ENCODE measurements at places on chromosomes 5 and 9.

GRCh38 chr5:54249210-54250028, 61.0 kb downstream of the ARL15 start:
- DNase-seq = no peak

- DNase-seq = peak; percentile 22
Observed at GRCh38 chr9:87445646-87446045, 52.0 kb upstream of the DAPK1 start.

GRCh38 chr9:99146574-99146973, 41.7 kb downstream of the TGFBR1 start:
- no peak for DNase-seq

- peak; percentile 55 for DNase-seq
Observed at GRCh38 chr9:127122176-127123063, at the start of gene ANGPTL2. Gene ANGPTL2, minus strand, starts transcription at chr9:127122635. Its CDS starts 13,904 bp downstream, at chr9:127108731.

GRCh38 chr9:131273856-131274673, 2.2 kb downstream of the FAM78A start:
- DNase-seq = no peak

- DNase-seq = no peak
Observed at GRCh38 chr5:138719811-138720210, 33.4 kb upstream of the CTNNA1 start.

DNA sequence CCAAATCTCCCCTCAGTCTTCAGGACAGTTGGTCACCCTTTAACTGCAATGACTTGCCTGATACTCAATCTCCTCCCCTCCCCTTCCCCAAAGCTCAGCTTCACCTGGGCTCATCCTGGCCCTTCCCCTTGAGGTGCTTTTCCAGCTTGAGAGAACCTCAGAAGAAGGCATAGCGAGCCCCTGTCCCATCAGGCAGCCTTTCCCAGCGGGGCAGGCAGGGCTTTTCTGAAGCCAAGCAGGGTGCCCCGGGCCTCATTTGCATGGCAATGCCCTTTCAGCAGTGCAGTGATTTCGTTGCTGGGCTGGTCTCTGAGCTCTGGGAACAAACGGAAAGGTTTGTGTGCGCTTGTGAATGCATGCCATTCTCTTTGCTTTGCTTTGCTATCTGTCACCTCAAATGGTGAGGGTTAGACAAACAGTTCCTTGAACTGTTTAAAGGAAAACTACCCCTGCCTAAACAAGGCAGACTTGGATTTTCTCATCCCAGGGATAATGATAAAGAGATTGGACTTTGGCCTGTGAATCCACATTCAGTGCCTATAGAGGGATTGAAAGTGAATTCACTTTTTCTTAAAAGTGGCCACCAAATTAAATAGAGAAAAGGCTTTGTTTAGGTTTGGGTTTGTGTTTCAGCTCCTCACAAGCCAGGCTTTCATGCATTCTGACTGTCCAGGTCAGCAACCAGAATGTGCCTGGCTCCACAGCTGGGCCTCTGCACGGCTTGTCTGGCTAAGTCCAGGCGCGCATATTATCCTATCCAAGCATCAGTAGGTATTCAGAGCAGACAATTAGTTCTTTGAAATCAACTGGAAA, 165.3 kb downstream of the ZNF608 start:
- DNase-seq = no peak

DNA sequence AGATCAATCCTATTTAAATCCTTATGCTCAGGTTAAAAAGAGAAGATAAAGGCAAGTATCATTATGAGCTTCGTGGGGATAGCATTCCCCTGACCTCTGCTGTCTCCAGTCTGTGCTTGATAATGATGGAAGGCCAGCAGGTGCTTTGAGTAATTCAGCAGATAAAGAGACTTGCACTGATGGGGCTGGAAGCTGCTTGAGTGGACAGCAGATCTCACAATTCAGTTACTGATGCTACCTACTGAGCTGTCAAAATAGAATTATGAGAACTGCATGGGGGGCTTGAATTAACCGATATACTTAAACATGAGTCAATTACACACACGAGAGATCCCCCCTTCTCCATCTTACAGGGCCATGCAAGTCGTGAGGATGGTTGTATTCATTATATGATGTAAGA, 107.7 kb upstream of the GPR151 start:
- DNase-seq = no peak

GRCh38 chr9:77945798-77946197, 85.8 kb downstream of the GNAQ start:
- DNase-seq = no peak

- no peak for DNase-seq
Observed at GRCh38 chr5:74631081-74631953, 9.2 kb downstream of the ENC1 start.

- peak; percentile 2 for DNase-seq
Observed at GRCh38 chr5:14728459-14728938, 64.0 kb downstream of the OTULIN start.

GRCh38 chr5:83864652-83865051, 144.0 kb upstream of the HAPLN1 start:
- no peak for DNase-seq

DNA sequence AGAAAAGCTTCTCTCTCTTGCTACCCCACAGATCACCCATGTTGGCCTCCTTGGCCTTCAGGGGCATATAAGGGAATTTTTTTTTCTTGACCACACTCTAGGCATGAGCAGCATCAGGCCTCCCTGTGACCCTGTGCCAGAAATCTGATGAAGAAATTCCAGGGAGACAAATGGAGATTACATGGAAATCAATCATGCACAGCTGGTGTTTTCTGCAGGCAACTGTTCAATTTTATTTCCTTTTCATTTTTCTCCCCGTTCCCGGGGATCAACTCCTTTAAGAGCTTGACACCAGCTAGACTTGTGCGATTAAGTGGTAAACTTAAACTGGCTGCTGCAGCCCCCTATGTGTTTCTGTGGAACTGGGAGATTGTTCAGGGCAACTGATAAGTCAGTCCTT, 59.3 kb downstream of the GALNT10 start:
- no peak for DNase-seq

- DNase-seq = no peak
Observed at GRCh38 chr5:123827811-123828210, 315.8 kb downstream of the CSNK1G3 start.

GRCh38 chr9:37968228-37968701, 64.3 kb upstream of the SLC25A51 start:
- DNase-seq = no peak

DNA sequence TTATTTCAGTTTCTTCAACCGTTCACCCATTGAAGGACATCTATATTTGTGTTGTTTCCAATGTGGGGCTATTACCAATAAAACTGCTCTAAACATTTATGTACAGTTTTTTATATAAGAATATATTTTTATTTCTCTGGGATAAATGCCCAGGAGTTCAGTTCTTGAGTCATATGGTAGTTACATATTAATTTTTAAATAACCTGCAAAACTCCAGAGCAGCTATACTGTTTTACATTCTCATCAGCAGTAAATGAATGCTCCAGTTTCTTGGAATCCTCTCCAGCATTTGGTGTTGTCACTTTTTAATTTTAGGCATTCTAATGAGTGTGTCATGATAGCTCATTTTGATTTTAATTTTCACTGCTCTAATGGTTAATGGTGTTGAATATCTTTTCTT, 36.2 kb downstream of the CDK7 start:
- DNase-seq = no peak

- DNase-seq = no peak
Observed at GRCh38 chr9:4464911-4465513, 25.3 kb upstream of the SLC1A1 start.

GRCh38 chr9:134418354-134418753, 92.1 kb downstream of the RXRA start:
- no peak for DNase-seq

DNA sequence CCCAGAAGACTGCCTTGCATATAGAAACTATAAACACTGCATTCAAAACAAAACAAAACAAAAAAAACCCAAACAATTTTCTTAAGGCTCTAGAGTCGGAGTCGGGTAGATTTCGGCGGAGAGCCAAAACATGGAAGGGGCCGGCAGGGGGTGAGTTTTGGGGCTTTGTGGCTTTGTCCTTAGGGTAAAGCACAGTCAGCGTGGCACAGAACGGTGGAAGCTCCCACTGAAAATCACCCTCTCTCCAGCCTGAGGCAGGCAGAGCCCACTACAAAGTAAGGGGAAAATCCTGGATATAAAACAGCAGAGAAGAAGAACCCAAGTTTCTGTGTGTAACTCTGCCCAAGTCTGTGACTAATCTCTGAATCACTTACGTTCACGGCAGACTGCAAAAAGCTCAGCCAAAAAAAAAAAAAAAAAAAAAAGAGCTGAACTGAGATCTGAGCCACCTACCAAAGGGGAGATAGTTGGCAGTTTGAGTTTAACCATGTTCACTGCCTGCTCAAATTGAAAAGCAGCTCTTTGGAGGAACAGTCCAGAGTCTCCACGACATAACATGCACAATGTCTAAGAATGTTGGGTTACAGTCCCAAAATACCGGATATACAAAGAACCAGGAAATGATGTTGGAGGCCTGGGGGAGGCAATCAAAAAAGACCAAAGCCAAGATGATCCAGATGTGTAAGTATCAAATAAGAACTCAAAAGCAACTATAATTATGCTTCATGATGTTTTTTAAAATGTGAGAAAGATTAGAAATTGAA, 26.6 kb upstream of the OR2K2 start:
- peak; percentile 70 for DNase-seq

DNA sequence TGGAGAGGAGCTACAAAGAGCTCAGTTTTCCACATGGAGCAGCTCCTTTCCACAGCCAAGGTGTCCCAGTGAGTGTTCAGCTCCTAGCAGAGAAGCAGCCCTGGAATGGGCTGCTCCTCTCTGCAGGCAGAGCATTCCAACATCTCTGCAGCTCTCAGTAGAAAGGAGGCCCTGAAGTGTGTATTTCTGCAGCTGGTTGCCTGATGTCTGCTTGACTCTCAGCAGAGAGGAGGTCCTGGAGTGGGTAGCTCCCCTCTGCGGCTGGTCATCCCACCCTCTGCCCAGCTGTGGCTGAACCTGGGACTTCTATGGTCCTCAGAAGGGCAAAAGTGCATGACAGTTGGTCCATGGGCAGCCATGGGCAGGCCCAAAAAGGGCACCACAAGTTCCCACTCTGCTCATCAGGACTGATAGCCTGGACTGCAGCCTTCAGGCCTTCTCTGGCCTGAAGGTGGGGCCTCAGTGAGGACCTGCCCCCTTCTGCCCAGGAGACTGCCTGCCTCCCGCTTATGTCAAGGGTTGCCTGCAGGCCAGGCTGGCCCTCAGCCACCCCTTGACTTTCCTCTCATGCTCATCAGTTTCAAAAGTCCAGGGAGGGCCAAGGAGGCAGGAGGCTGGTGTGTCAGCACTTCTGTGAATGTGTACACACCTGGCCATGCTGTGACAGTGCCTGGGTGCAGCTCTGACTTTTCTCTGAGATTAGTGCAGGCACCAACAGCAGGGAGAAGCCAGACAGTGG, 605.9 kb upstream of the FAM174A start:
- no peak for DNase-seq

GRCh38 chr5:65026816-65027548, 258.3 kb downstream of the CWC27 start:
- DNase-seq = no peak

DNA sequence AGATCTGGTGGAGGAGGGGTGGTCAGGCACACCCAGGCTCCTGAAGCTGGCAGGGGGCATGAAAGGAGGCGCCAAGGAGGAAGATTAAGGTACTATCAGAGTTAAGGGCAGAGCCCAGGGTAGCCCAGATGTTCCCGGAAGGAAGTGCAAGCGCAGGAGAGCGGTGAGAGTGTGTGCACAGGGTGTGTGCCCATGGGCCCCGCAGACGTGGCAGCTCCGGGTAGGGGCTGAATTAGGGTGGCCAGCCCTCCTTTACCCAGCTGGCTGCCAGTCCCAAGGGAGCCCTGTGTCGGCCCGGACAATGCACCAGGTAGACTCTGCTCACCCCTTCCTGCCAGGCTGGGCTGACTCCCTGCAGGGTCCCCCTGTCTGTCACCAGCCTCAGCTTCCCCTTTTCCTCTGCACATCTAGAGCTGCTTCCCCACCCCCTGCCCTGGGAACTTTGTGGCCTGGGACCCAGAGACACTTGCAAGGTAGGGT, at the start of gene SMIM33:
TSS of gene SMIM33 (plus strand) at position 184 of the 480 bp plus-strand sequence. CDS start at position 302, 118 bp downstream.
- no peak for DNase-seq

DNA sequence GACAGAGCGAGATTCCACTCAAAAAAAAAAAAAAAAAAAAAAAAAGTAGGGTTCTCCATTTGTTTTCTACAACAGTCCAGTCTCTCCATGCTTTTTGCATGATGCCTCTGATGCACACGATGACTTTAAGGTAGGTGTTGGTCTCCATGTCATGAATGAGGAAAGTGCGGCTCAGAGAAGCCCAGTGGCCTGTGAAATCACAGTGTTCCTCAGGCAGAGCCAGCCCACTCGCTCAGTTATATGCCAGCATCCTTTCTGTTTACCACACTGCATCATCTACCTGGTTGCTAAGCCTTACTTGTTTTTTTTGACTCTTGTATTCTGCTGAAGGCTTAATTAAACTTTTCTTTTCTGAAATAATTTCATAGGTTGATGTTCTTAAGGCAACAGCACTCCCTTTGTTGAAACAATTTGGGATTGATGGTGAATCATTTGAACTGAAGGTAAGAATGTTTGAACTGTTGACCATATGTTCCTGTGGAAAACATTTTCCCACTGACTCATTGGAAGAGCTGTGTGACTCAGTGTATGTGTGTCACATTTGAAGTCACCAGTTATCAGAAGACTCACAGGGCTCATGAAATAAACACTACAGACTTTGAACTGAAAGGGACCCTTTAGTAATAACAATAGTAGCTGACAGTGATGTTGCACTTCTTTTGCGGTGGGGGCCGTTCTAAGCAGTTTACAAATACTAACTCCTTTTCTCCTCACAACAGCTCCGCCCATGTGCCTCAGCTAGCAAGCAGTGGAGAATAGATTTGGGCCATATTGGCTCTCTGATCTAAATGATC, 40.2 kb downstream of the RCL1 start:
- peak; percentile 92 for DNase-seq

GRCh38 chr5:73625944-73626811, at the start of gene ARHGEF28:
Gene ARHGEF28, plus strand, starts transcription at chr5:73626196. Its CDS starts 58,656 bp downstream, at chr5:73684852.
- peak; percentile 58 for DNase-seq

- DNase-seq = no peak
Observed at GRCh38 chr5:135543485-135544304, 7.9 kb upstream of the NEUROG1 start.

- DNase-seq = no peak
Observed at GRCh38 chr9:111900858-111901612, 4.4 kb downstream of the UGCG start.

DNA sequence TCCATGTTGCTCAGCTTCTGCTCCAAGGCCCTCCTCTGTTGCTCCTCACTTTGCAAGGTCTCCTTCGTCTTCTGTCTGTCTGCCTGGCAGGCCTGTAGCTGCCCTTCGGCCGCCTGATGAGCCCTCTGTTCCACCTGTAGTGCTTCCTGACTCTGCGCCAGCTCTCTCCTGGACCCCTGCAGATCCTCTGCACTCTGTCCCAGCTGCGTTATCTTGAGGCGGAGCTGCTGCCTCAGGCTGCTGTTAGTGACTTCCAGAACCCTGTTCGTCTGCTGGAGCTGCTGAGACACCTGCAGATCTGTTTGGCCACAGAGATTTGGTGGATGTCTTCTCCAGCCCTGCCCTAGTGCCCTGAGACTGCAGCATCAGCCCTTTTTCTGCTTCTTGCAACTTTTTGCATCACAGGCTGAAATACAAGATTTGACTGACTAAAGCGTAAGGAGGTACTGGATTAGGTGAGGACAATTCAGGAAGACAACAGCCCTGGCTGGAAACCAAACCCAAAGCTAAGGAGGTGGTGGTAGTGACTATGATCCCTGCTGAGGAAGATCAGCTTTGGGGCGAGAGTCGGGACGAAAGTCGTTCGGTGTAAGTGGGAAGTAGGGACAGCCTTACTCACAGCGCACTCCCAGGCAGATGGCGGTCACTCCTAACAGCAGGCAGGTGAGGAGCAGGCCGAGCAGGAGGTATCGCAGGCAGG, 2.1 kb downstream of the CD72 start:
- DNase-seq = no peak

GRCh38 chr9:136482046-136482792, 621 bp downstream of the SEC16A start:
- DNase-seq = no peak
